A549 treated with dexamethasone at 1 μM for 4 hours (cell line): ENCODE measurements at places on chromosomes 3 and 15. TPM values are rescaled to one million over a fixed set of nuclear protein-coding genes. Genes with fewer than 3 reads are reported as not detected.

Gene C3orf70
- total RNA-seq = 0.07 to 0.16 TPM (median 0.13 TPM) in 5 replicates

Gene DUOXA1
- 0.03 to 0.27 TPM (median 0.08 TPM) in 5 replicates for total RNA-seq

Gene DISP2
- 1.1 to 1.9 TPM (median 1.5 TPM) in 5 replicates for total RNA-seq

Gene SELENOK
- total RNA-seq = 12.1 to 28.0 TPM (median 13.5 TPM) in 5 replicates

Gene TM4SF18
- 30.9 to 38.2 TPM (median 33.6 TPM) in 5 replicates for total RNA-seq

Gene ZDHHC19
- total RNA-seq = 0.17 to 0.21 TPM (median 0.19 TPM) in 3 of 5 replicates, not detected in the others

Gene CHRM5
- 0.04 TPM in 1 of 5 replicates, not detected in the others for total RNA-seq
